Activated gamma-delta T cell treated with Interleukin-2 at 50 U/mL for 16 hours (primary cell): ENCODE measurements at places on chromosomes 11 and 22.

DNA sequence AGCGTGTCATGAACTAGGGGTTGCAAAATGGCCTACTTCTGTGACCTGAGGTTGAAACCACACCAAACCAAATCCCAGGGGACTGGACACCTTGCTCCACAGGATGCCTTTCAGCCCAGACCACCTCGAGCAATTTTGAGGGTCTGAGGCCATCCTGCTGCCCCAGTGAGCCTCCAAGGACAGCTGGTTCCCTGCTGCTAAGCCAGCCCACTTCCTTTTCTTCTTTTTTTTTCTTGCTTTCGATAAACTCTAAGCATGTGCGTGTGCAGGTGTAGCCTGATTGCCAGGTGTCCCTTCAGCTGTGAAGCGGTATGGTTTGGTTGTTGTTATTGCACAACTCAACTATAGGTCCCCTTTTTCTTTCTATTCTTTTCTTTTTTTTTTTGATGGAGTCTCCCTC lies 2.7 kb downstream of the CRYBB1 start:
- DNase-seq, result no peak

DNA sequence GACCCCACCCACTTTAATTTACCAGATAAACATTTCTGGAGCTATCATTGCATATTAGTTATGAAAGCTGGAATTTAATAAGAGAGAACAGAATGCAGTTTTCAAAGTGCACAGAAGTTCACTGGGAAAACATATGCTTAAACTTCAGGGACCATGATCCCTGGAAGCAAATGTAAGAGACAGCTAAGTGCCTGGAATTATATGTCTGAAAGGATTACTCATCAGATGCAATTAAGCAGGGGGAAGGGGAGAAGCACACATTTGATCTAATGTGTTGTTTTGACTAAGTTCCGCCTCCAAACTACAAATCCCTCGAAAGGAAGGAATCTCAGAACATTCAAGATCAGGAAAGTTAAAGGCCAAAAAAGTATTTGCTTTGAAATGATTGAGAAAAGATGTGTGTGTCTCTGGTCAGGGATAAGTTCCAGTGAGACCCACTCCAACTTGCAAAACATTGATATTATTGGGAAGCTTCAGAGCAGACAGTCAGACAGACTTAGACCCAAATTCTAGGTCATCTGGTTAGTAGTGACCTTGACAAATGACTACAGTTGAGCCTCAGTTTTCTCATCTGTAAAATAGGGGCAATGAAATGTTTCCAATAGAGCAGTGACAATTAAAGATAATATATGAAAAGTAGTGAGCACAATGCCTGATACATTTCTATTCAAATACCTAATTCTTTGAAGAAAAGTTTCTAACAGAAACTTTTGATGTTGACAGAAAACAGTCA lies 147.6 kb downstream of the ME3 start:
- DNase-seq, result no peak

- no peak for DNase-seq
Observed at GRCh38 chr22:42439821-42440674, 7.8 kb upstream of the NFAM1 start.

DNA sequence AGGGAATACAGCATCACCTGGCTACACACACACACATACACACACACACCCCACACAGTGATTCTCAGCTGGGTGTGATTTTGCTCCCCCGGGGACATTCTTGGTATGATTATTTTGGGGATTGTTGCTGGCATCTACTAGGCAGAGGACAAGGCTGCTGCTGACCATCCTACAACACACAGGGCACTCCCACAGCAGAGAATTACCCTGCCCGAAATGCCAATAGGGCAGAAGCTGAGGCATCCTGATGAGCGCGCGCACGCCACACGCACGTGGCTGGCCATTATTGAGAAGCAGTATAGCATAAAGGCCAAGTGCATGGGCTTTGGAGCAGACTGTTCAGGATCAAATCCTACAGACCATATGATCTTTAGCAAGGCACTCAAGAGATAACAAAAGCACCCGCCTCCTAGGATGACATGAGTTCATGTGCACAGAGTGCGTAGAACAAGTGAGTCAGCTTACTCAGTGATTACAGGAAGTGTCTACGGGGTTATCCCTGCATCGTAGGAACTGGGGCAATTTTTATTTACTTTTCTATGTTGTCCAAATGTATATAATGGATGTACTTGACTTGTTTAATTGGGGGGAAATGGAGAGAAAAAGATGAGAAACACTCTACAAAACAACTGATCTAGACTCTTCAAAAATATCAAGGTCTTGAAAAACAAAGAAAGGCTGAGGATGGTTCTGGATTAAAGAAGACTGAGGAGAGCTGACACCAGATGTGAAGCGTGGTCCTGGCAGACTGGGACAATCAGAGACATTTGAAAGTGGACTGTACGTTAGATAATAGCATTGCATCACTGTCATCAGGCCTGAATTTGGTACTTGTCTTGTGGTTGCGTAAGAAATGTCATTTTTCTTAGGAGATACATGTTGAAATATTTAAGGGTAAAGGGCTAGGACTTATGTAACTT lies 7.2 kb upstream of the EHD1 start:
- no peak for DNase-seq

- no peak for DNase-seq
Observed at GRCh38 chr11:19840961-19841360, 128.3 kb downstream of the NAV2 start.

GRCh38 chr11:3623767-3624458 lies 17.9 kb downstream of the ART5 start:
- no peak for DNase-seq

- no peak for DNase-seq
Observed at GRCh38 chr11:77053217-77054015, 13.4 kb upstream of the CAPN5 start.

DNA sequence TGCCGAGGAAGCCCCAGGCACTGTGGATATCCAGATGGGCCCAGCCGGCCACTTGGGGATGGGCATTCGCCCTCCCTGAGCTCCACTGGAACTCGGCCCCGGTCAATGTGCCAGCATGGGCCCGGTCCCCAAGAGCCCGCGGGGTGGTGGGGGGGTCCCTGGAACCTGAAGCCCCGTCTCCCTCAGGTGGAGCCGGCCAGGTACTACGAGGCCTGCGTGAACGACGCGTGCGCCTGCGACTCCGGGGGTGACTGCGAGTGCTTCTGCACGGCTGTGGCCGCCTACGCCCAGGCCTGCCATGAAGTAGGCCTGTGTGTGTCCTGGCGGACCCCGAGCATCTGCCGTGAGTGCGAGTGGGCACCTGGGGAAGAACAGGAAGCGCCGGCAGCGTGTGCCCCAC lies 21.2 kb downstream of the MUC5AC start:
- no peak for DNase-seq

- DNase-seq, result no peak
Observed at GRCh38 chr22:21074102-21074715, 28.5 kb downstream of the LRRC74B start.

DNA sequence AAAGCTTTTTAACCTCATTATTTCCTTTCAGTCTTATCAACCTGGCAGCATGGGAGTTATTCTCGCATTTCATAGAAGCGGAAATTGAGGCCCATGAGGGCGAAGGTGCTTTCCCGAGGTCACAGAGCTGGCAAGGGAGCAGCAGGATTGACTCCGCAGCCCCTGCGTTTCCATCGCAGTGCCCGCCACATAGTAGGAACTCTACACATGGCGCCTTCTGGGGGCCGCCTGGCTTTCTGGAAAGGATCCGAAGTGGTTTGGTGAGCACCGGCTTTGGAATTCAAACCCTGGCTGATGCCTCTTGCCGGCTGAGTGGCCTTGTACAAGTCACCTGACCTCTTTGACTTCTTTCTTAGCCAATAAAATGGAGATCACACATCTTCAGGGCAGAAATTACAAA lies 93.4 kb downstream of the CEP164 start:
- no peak for DNase-seq

GRCh38 chr22:48561676-48562075 lies 1266.0 kb downstream of the BRD1 start:
- DNase-seq, result no peak

- peak; percentile 74 for DNase-seq
Observed at GRCh38 chr11:69642913-69643632, 2.1 kb downstream of the CCND1 start.

- no peak for DNase-seq
Observed at GRCh38 chr11:126790550-126791081, 210.0 kb downstream of the KIRREL3 start.

- DNase-seq, result no peak
Observed at GRCh38 chr11:46335890-46336562, 11.2 kb upstream of the DGKZ start.

GRCh38 chr11:75561426-75562047 lies 516 bp upstream of the SERPINH1 start:
- no peak for DNase-seq

DNA sequence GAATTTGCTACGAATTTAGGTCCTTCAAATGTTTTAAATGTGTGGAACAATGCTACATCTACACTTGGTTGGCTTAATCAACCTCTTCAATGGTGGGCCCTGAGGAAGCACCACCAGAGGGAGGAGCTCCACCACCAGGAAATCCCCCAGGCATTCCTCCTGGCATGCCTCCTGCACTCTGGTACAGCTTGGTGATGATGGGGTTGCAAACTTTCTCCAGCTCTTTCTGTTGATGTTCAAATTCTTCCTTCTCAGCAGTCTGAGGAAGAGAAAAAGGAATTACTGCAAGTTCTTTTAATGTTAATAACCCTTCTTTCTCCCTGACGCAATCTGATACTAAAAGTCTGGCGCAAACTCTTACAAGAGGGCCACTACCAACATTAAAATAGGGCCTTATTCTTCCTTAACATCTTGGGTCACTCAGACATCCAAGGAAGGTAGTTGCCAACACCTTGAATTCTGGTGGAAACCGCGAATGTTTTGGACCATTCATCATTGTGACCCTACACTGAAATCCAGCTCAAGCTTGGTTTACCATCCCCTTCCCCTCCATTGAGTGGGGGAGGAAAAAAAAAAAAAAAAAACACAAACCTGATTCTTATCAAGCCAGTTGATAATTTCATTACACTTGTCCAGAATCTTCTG lies 4.2 kb downstream of the HSPA8 start:
- no peak for DNase-seq

GRCh38 chr22:46929710-46930204 lies 167.3 kb downstream of the TBC1D22A start:
- DNase-seq, result no peak

GRCh38 chr11:91239359-91239758 lies 985.3 kb upstream of the FAT3 start:
- no peak for DNase-seq

DNA sequence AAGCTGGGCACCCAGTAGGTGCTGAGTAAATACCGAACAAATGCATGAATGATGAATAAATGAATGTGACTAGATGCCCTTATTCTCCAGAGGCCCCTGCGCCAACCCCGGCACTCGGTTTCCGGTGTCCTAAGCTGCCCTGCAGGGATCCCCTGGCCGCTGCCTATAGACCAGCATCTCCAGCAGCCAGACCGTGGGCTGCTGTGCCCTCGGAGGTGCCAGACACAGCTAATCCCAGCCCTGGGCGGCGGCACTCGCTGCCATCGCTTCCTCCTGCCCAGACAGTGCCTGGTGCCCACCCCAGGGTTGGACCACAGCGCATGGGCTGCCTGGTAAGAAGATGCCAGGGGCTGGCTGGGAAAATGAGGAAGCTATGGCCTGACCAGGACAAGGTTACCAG lies 15.6 kb downstream of the CREB3L1 start:
- DNase-seq, result no peak

DNA sequence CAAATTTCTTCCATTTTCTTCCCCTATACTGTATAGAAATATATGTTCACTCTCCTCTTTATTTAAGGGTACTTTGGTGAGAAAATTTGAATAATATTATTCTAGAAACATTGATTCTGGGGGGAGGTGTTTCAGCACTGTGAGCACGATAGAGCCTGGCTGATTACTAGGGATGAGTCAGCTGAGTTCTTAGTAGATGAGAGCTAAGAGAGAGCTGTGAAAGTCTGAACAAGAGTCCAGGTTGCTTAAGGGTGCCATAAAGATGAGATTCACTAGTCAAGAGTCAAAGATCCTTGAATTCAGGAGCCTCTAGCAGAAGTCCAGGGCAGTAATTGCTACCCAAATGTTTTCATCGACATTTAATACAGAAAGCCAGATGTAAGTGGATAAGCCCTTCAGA lies 756.6 kb upstream of the API5 start:
- no peak for DNase-seq

DNA sequence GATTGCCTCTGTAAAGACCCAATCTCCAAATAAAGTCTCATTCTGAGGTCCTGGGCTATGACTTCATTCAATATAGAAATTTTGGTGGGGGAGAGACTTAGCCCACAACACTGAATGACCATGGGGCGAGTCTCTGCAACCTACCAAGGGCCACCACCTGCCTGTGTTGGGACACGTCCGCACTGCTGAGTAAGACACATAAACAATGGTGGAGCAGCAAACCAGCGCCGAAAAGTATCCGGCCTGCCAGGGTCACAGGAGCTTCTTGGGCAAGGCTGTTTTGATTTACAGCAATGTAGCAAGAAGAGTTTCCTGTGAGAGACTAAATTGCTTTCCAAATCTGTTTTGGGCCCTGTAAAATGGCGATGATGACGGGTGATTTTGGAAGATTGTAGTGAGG lies 122.3 kb downstream of the SHANK2 start:
- no peak for DNase-seq

GRCh38 chr22:31917227-31917921 lies 27.0 kb upstream of the YWHAH start:
- no peak for DNase-seq

DNA sequence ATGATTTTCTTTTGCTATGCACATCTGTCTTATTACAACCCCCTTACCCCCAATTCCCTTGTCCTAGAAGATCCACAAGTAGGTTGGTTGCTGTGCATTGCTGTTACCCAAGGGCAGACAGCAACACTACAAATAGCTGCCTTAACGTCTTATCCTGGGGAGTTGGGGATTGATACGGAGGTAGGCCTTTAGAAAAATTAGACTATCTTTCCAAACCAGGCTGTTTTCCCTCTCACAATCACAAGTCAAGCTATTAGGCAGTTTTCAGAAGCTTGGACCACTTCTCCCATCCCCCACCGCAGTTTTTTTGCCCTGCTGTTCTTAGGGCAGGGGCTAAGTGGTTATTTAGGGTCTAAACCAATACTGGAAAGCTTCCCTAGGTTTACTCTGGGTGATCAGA lies 2.8 kb upstream of the PHLDB1 start:
- DNase-seq, result no peak

- DNase-seq, result no peak
Observed at GRCh38 chr11:2569321-2569721, 124.5 kb downstream of the KCNQ1 start.

DNA sequence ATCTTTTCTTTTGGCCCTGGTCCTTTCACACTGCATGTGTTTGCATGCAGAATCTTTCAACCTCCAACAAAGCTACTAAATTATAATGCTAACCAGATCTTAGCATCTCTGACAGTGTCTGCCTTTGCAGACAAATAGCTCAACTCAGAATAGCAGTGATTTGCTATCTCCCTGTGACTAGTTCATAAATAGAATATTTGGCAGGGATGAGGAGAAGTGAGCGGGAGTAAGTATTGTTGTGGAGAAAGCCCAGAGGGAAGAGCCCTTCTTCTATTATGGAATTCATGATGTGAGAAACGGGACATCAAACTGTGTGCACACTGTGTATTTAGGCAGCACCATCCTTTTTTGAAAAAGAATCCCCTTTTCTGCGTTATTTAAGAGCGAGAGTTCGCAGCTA lies 288.0 kb upstream of the CHORDC1 start:
- no peak for DNase-seq
